Choroid plexus epithelial cell (primary cell): ENCODE measurements at places on chromosomes 16 and 17.

- no peak for DNase-seq
Observed at GRCh38 chr16:23362460-23363317, 60.6 kb downstream of the SCNN1B start.

GRCh38 chr16:81770008-81770407 lies 9.1 kb upstream of the PLCG2 start:
- no peak for DNase-seq

GRCh38 chr16:57127836-57128235 lies 35.5 kb downstream of the CPNE2 start:
- no peak for DNase-seq

GRCh38 chr17:4187076-4187475 lies 44.1 kb downstream of the CYB5D2 start:
- DNase-seq, result peak; percentile 38

DNA sequence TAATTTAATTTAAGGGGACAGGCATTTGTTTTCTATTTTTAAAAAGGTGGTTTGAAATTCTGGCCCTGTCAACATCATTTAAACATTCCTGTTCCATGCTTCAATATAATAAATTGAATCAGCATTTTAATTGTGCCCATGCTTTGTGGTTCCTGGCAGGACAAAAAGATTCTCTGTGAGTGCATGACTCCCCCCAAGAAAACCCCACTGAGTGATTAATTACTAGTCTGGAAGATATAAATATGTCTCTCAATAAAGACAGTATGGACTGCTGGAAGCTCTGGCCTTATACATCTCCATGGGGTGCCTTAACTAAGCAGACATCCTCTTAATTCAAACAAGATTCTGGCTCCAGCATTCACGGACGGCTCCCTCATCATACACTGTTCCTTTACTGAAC lies 95.0 kb upstream of the PSMD7 start:
- DNase-seq, result no peak

DNA sequence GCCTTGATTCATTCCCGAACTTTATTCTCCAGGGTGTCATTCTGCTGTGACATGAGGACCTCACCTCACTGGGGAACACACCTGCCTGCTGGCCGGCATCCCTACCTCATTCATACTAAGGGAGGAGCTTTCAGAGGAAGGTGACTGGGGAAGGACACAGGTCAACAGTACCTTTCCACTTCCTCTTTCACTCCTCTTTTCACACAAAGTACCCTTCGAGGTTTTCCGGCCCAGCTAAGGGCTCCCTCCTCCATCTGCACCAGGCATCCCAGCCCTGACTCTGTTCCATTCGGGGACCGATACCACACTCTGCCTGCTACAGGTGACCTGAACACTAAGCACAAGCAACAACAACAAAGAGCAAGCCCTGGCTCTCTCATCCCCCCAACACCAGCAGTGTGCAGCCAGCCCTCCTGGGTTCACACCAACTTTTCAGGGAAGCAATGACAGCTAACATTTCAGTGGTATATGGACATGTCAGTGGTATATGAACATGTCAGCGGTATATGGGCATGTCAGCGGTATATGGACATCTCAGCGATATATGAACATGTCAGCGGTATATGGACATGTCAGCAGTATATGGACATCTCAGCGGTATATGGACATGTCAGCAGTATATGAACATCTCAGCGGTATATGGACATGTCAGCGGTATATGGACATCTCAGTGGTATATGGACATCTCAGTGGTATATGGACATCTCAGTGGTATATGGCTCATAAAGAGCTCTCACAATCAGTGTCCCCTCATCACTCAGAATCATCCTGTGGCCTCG lies 16.0 kb downstream of the TRIM25 start:
- DNase-seq, result no peak

- no peak for DNase-seq
Observed at GRCh38 chr16:62969711-62970318, 933.6 kb upstream of the CDH8 start.

GRCh38 chr17:34174496-34174895 lies 80.6 kb upstream of the CCL2 start:
- DNase-seq, result no peak

- DNase-seq, result no peak
Observed at GRCh38 chr17:39676198-39676819, 8.1 kb downstream of the PNMT start.

DNA sequence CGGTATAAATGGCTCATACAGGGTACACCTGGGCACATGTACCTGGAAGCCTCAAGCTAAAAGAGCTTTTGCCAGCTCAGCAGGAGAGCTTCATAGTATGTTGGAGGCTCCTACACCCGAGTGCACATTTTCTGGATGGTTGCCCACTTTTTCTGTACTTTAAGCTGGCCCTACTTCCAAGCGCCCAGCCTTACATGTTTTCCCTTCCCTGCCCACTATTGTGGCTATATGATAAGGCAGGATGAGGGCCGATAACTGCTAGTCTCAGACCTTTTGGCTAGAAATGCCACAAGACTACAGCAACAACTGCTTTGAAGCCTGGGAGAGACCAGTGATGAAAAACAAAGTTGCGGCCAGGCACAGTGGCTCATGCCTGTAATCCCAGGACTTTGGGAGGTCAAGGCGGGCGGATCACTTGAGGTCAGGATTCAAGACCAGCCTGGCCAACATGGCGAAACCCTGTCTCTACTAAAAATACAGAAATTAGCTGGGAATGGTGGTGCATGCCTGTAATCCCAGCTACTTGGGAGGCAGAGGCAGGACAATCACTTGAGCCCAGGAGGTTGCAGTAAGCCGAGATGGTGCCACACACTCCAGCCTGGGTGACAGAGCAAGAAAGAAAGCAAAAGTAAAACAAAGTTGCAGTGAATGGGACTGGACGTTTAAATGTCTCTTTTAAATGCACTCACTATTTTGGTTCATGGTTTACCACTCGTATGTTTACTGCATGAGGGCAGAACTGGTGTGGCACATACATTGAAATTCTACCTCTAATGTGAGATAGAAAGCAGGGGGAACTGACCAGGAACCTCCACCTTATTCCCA lies 14.2 kb upstream of the MARCHF10 start:
- peak; percentile 64 for DNase-seq

DNA sequence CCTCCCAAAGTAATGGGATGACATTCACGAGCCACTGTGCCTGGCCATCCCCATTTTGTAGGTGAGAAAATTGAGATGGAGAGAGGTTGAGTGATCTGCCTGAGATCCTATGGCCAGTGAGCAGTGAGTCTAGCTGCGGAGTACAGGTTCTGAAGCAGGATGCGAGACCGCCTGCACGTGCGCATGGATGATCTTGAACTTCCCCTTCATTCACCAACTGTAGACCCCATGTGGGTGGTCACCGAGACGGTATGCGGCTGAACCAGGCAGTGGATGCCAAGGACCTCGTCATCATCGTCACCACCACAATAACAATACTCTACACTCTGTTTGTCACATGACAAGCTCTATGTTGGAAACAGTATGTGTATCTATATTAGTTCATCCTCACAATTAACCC lies 6.2 kb upstream of the SPNS3 start:
- no peak for DNase-seq

DNA sequence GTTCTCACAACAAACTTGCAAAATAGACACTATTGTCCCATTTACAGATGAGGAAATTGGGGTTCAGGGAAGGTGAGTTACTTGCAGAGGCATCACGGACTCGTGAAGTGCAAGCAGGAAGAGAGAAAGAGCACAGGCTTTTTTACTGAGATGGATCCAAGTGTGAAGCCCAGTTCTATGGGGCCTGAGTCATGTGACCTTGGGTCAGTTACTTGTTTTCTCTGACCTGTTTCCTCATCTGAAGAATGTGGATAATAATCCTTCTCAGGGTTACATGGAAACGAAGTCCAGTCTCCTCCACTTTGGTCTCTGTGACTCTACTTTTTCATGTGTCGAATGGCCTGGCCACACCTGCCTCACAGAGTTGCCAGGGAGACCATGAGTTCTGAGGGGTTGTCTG lies 134.4 kb downstream of the SPACA3 start:
- no peak for DNase-seq

- no peak for DNase-seq
Observed at GRCh38 chr16:69717066-69717465, 9.3 kb downstream of the NQO1 start.

DNA sequence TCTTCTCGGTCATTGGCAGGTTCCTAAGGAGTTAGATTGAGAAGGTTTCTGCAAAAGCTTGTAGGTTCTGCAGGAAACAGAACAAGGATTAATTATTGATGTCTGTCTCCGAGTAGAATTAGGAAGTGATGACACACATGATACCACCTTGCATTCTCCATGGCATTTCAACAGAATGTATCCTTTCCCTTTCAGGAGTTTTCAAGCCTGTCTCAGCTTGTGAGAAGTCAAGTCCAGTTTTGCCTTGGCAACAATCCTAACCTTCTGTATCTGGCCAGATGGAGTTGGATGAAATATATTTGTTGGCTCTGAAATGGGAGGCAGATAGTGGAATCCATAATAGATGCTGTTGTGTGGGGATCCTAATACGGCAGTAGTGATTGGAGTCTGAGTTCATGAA lies 235.5 kb downstream of the SHISA9 start:
- DNase-seq, result no peak

GRCh38 chr17:4480929-4481898 lies 17.5 kb upstream of the SPNS2 start:
- DNase-seq, result no peak

- no peak for DNase-seq
Observed at GRCh38 chr17:68627956-68628575, 26.9 kb upstream of the FAM20A start.

DNA sequence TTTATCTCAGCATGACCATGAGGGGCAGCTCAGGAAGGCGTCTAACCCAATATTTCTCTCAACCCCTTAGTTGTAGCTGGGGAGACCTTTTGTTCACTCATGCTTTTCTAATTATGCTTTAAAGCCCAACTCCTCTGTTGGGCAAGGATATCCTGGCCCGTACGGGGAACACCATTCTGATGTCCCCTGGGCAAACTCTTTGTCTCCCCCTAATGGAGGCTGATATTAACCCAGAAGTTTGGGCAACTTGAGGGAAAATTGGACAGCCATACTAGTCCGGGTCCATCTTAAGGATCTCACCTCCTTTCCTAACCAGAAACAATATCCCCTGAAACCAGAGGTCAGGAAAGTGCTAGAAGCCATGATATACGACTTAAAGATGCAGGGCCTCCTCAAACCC lies 143.7 kb upstream of the COX10 start:
- no peak for DNase-seq

- no peak for DNase-seq
Observed at GRCh38 chr17:45692661-45693060, 91.5 kb upstream of the CRHR1 start.

GRCh38 chr17:64024215-64024654 lies 3.8 kb upstream of the ICAM2 start:
- DNase-seq, result no peak

- no peak for DNase-seq
Observed at GRCh38 chr16:10675216-10675615, 19.5 kb downstream of the TEKT5 start.

DNA sequence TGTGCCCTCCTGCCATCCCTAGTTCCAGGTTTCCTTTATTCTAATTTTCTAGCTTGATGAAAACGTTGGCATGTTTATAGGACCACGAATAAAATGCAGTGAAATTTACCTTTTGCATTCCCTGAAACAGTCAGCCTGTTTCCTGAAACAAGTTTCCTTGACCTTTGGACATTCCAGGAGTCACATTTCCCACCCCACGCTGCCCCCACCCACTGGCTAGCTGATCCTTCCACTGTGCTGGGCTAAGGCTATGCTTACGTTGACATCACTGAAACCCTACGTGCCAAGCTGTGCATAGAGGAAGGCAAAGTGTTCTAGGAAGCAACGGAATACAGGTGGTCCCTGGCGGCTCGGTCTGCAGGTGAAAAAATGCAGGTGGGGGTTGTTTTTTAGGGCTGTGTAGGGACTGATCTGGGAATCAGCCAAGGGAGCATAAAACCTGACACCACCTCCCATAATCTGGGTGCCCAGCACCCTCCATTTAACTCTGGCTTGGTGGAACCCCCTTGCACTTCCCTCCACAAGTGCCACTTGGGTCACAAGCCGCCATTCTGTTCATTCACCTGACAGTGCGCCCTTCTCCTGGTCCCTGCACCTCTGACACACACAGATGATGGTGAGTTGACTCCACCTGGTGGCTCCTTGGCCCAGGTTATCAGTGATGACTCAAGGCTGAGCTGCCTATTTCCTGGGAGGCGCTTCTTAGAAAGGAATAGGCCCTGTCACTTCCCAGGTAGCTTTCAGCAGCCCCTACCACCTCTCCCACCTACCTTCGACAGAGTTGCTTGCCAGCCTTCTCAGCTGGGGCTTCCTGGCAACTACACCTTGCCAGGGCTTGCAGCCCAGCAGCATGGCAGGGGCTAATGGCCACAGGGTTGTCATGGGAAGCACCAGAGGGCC lies 83.7 kb downstream of the N4BP1 start:
- peak; percentile 39 for DNase-seq

- DNase-seq, result peak; percentile 43
Observed at GRCh38 chr16:85522842-85523601, 90.1 kb upstream of the GSE1 start.

GRCh38 chr16:29849505-29849904 lies 13.5 kb downstream of the CDIPT start:
- DNase-seq, result peak; percentile 47

DNA sequence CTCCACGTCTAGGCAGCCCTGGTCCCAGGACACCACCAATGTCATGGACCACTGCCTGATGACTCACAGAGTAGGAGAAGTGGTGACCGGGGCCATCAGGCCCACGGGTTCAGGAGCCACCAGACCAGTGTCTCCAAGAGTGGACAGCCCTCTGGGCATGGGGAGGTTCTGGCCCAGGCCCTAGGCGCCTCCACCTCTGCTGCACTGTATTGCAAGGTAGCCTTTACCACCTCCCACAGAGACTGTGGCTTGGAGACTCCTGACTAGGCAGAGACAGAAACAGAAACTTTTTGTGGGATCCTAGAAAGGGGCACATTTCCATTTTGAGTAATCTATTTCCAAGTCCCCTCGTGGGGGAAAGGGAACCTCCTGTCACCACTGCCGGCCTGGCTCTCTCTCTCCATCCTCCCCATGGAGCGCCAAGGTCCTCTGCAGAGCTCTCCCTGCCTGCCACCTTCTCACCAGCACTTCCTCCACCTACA lies 2.9 kb downstream of the CDIP1 start:
- no peak for DNase-seq

GRCh38 chr17:81481073-81481799 lies 31.4 kb downstream of the ACTG1 start:
- peak; percentile 65 for DNase-seq

GRCh38 chr16:83806036-83806435 lies 1.7 kb upstream of the HSBP1 start:
- no peak for DNase-seq

DNA sequence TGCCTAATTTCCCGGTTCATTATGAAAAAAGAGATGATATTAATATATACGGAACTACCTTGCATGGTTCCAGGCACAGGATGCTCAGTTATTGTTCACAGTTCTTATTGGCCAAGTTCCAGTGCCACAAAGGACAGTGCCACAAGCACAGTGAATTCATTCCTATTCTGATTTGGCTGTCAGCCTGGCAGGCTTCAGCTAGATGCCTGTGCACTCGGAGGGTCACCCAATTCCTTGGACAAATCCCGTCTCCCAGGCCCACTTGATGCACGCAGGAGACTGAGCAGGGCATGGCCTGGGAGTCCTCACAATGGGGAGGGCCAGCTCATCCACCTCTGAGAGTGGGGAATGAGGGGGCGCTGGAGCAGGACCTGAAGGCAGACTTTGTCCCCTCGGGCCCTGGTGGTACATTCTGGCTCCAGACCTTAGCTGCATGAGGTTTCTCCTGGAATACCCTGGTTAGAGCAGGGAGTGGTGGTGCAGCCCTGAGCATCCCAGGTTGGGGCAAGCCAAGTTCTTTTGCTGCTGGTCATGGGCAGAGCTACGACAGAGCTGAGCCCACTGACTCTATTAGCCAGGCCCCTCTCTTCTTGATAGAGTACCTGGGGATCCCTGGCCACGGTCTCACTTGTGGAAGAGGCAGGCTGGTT lies 41.4 kb downstream of the MIS12 start:
- no peak for DNase-seq

- DNase-seq, result peak; percentile 59
Observed at GRCh38 chr17:55433029-55433628, 11.5 kb upstream of the MMD start.
